T follicular helper cell (primary cell): ENCODE measurements at places on chromosomes 6 and 20.
A peak's percentile ranks its signal among the peaks of the same experiment; 100 is the strongest.

DNA sequence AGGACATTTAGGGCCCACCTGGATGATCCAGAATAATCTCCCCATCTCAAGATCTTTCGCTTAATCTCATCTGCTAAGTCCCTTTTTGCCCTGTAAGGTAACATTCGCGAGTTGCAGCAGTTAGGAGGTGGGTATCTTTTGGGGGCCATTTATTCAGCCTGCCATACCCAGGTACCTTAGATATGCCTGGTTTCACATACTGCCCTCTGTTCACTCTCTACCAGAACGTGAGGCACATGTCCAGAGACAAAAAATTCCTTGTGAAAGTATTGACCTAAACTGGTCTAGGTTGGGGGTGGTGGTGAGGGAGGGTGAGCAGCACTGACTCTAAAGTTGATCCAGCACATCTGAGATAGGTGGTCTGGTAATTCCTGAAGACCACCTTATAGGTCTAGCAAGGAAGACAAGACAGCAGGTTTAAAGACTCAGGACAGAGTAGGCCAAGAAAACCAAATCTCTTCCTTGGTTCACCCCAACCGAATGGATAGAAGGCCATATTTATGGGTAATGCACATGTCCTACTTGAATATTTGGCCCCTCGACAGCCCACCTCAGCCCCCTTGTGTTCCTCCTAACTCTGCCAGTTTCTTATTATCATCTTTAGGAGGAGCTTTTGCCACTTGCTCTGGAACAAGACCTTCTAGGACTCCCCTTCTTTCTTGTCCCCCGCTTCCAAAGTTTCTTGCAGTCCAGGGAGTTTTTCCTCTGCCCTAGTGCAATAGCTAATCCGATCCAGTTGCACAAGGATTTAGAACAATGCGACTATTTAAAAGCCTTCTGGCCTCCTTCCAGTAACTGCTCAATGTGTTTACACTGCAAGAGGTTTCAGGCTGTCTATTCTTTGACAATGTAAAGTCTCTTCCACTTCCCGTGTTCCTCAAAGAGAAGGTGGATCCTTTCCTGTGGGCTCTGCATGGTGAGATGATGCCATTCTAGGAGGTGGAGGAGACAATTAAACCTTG is 213.0 kb upstream of the LAMP5 start:
- no peak for DNase-seq

DNA sequence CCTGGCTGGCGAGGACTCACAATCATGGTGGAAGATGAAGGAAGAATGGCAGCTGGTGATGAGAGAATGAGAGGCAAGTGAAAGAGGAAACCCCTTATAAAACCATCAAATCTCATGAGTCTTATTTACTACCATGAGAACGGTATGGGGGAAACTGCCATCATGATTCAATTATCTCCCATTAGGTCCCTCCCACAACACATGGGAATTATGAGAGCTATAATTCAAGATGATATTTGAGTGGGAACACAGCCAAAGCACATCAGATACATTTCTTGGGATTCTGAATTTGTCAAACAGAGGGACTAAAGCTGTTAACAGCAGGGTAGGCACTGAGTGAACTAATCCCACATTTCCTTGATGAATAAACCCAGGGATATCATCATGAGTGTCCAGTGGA is 116.2 kb upstream of the PLCB4 start:
- DNase-seq = no peak

- DNase-seq = no peak
These were observed 90.2 kb upstream of the TOX2 start for GRCh38 chr20:43824309-43825050.

DNA sequence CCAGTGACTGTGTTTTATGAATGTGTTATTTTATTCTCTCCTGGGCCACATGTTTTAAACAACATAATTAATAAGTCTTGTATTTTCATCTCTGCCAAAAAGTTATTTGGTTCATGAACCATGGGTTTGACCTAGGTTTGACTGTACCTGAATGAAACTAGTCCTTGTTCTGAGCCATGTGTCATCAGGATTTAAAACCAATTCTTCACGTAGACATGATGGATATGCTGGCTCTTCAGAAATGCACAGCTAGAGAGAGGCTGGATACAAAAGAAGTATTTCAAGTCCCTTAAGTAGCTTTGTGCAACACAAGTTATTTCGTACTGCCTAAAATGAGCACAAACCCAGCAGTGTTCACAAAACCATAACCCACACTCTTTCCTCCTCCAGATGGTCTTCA is 116.1 kb downstream of the IBTK start:
- no peak for DNase-seq

DNA sequence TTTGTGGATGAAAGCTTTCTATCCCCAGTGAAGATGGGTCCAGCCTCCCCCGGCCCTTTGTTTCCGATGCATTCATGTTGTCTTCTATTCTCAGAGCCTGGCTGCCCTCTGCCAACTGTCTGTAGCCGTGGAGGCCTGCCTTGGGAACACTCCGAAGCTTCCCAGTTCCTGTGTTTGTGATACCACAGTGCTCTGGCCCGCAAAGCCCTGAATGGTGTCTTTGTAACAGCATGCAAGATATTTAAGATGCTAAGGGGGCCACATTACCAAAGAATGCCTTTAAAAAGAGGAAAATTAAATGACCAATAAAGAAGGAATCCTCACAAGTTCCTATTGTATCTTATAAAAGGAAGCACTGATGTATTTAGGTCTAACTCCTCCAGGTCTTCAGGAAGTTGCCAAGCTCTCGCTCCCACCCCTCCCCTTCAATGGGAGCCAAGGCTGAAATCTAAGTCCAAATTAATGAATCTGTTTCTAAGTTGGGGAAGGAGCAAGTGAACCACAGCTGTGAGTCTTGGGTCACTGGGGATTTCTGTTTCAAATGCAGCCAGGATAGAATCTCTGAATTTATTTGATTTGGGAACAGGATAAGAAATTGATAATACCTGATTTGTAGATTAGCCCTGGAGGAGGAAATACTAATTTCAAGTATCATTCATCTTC is 596.1 kb downstream of the QKI start:
- DNase-seq = no peak

- no peak for DNase-seq
These were observed 70.7 kb downstream of the PDE7B start for GRCh38 chr6:135922174-135922573.

- no peak for DNase-seq
These were observed 191.7 kb downstream of the EDN1 start for GRCh38 chr6:12481850-12482249.

DNA sequence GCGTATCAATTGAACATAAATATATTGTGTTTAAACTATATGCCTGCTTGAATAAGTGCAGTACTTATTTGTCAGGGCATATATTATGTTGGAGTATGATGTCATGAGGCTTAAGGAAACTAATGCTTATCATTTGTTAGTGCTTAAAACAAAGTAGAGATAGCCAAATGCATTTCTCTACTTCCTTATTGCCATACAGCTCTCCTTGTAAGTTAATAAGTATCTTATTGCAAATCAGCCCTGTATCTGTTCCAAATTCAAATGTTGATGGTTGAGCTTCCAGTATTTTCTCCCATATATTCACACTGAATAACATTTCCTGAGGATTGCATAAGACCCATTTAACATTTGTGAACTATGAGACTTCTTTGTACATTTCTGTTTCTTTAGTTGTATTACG is 57.8 kb downstream of the CARMIL1 start:
- DNase-seq = no peak

GRCh38 chr20:45320948-45321595 is 13.0 kb upstream of the MATN4 start:
- DNase-seq = no peak

GRCh38 chr20:17914957-17915356 is 53.6 kb downstream of the SNX5 start:
- no peak for DNase-seq

GRCh38 chr20:53847837-53848170 is 222.6 kb downstream of the BCAS1 start:
- no peak for DNase-seq

- DNase-seq = no peak
These were observed 39.8 kb downstream of the BACH2 start for GRCh38 chr6:90256698-90257485.

DNA sequence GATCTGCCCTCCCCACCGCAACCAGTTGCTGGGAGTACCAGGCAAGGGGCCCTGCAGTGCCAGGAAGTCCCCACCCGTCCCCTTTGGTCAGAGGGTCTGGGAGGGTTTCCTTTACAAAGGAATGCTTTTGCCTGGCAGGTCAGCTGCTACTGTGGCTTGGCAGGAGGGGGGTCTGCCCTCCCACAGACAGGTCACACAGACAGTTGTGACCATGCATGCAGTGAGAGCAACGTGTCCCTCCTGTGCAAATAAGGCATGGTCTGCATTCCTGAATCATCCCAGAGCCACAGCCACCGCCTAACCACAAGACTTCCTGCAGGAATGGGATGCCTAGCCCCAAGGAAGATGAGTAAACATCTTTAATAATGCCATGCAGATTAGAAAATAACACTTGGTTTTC is 439 bp upstream of the F13A1 start:
- no peak for DNase-seq

DNA sequence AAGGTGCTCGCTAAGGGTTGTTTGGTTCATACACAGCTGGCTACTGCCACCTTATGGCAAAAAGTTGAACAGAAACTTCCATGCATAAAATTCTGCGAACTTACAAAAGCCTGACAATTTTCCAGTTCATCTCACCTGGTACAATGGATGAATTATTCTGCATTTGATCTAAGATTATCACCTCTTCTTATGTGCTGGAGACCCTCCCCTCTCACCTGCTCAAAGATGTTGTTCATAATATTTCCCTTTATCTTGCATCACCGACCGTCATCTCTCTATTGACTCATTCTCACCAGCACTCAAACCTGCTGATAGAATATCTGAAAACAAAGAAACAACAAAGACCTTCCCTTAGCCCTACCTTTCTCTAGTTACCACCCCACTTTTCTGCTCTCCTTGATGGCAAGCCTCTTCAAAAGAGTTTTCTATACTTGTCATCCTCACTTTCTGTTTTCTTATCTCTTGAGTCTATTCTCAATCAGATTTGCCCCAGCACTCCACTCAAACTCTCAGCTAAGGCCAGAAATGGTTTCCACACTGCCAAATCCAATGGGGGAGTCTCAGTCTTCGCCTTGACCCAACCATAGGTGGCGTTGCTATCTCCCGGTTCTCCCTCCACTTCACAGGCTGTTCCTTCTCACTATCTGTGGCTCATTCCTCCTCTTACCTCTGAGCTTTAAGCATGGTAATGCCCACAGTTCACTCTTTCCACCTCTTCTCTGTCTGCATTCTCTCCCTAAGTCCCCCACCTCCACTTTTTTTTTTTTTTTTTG is 25.8 kb downstream of the SNRNP48 start:
- peak; percentile 10 for DNase-seq

DNA sequence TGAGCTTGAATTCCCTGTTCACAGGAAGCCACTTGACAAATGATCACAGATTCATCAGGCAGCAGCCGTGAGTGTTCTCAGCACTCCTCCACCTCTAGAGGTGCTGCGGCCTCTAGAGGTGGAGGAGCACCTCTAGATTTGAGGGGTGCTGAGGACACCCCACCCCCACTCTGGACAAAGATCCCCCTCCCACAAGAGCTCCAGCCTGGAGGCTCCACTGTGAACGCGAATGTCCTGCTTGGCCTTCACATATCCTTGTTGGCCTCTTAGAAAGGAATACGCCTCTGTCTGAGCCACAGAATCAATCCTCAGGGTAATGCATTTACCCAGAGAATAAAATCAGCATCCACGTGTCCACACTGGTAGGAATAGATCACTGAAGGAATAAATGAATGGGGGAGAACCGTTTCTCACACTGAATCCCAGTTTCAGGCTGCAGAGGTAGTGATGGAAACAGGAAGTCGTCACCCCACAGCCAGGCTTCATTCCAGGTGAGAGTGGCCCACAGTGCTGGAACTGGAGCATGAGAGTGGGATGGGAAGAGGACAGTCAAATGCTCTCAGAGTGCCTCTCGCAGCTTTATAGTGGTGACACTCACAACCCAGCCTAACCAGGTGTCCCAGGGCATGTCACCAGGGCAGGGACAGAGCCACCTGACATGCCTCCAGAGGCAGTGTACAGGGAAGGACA is 16.6 kb downstream of the NPEPL1 start:
- DNase-seq = no peak

DNA sequence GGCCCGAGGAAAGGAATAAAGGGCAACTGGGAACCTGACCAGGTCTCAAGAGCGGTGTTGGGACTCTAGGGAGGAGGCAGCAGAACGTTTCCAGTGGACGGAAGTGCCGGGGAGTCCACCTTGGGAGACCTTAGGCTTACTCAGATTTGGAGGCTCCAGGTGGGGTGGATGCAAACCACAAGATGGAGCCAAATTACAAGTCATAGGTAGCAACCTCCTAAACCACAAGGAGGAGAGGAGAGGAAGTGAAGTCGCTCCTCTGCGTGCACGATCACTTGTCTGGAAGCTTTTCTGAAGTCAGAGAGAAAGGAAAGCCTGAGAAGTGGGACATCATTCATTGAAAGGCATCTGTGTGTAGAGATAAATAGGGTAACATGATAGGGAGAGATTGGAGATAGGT is 9.3 kb downstream of the HLA-DOA start:
- no peak for DNase-seq

- DNase-seq = no peak
These were observed 34.1 kb upstream of the ID1 start for GRCh38 chr20:31570735-31571617.

GRCh38 chr6:41396335-41396734 is 60.9 kb downstream of the NCR2 start:
- DNase-seq = no peak

DNA sequence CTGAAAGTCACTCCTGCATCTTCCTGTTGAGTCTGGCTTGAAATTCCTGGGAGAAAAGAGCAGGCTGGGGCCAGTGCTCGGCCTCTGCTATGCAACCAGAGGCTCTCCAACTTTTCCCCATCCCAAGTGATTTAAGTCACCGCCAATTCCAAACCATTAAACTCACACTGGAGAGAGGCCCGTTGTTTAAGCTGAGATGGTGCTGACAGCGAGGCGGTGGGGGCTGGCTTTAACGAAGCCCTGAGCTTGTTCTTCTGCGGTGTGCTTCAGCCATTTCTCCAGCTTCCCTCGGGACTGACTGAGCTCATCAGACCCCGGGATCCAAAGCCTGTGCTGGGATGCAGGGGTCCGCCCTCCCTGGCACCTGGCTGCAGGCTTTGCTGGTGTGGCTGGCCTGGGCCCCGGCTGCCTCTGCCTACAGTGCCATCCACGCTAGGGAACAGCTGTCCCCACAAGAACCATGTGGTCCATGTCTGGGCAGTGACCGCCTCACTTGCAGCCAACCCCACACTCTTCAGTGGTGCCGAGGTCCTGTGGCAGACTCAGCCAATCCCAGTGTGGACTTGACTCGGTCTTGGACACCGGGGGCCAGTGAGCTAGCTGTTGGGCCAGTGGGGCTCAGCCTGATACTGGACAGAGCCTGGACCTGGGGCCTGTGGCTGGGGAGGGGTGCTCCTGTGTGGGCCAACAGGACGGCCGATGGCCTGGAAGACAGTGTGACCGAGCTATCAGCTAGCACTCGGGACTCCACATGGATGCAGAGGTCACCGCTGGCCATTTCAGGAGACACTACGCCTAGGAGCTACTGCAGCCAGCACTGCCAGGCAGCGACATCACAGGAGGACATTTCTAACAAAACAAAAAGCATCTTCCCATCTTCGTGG is 21.2 kb downstream of the RAMACL start:
- DNase-seq = no peak
